Left ventricle myocardium superior (tissue), 1 donor: ENCODE measurements at places on chromosomes 1 and 21. TPM values are rescaled to one million over a fixed set of nuclear protein-coding genes. Genes with fewer than 3 reads are reported as not detected.
A peak's percentile ranks its signal among the peaks of the same experiment; 100 is the strongest.

- peak; percentile 69 for DNase-seq
These were observed 857.4 kb downstream of the USP25 start for GRCh38 chr21:16587141-16587581.

DNA sequence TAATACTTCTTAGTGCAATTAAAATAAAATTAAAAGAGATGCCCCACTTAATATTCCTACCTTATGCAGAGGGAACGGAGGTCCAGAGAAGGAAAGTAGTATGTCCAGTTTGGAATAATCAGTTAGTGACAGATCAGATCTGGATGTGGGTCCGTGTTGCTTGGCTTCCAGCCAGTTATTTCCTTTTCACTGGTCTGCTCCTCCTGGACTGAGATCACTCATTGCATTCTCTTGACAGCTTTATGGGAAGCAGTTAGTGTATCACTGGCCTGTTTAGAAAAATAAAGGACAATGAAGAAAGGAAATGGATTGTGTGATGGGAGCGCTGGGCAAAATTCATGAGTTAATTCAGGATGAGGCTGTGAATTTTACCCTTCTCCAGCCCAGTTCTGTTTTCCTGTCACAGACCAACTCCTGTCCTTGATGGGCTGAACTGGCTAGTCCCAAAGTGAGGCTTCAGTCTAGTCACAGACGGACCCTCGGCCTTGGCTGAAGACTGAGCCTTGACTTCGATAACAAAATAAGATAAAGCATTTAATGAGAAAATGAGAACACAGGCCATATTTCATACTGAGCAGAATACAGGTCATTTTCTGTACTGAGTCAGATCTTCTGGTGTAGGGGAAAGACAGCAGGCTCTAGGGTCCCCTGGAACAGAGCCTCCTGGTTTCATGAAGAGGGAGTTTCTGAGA lies 85.2 kb upstream of the TRABD2B start:
- DNase-seq = no peak

GRCh38 chr1:19178734-19179398 lies 31.2 kb downstream of the UBR4 start:
- no peak for DNase-seq

- no peak for DNase-seq
These were observed 725.2 kb downstream of the LRRIQ3 start for GRCh38 chr1:73472810-73473209.

GRCh38 chr1:169126335-169126734 lies 19.8 kb downstream of the ATP1B1 start:
- DNase-seq = no peak

GRCh38 chr1:179177182-179177581 lies 52.3 kb downstream of the ABL2 start:
- no peak for DNase-seq

DNA sequence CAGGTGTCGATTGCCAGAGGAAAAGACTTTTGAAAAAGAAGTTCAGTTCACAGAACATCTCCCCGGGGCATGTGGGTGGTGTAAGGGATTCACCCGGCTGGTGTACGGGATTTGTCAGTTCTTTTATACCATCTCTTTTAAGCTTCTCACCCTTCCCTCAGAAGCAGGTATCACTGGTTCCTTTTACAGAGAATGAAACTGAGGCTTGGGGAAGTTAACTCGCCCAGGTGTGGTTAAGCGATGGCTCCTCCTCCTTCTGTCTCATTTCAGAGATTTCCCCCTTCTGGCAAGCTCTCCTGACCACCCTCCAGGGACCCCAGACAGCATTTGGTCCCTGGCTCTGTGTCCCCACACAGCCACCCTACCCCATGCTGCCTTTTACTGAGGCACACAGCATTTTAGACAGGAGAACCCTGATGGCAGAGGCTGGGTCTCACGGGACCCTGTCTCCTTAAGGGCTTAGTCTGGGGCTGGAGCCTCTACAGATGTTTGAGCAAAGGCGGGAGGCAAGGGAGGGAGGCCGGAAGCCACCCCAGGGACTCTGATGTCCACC lies 2.8 kb upstream of the ECE1 start:
- peak; percentile 57 for DNase-seq

GRCh38 chr1:7991504-7992440 lies 30.3 kb downstream of the PARK7 start:
- no peak for DNase-seq

- DNase-seq = no peak
These were observed 53.0 kb downstream of the BCAR3 start for GRCh38 chr1:93628681-93629080.

Gene NBPF4
- total RNA-seq = not detected

Gene FAM177B
- total RNA-seq = not detected

Gene MMP23B
- total RNA-seq = 47.9 TPM

Gene TPTE
- not detected for total RNA-seq

Gene S100A8
- 40.7 TPM for total RNA-seq

Gene SPRR2B
- not detected for total RNA-seq

Gene CASZ1
- total RNA-seq = 57.8 TPM

Gene IGSF9
- total RNA-seq = 0.79 TPM

Gene CRP
- not detected for total RNA-seq
